ENCODE measurements at places on chromosomes 4 and X. TPM values are rescaled to one million over a fixed set of nuclear protein-coding genes. Genes with fewer than 3 reads are reported as not detected.

The SPANXA1 gene
- not detected for total RNA-seq

The CLCN4 gene
- total RNA-seq: 2.6 TPM

The CXorf51A gene
- total RNA-seq: not detected

DNA sequence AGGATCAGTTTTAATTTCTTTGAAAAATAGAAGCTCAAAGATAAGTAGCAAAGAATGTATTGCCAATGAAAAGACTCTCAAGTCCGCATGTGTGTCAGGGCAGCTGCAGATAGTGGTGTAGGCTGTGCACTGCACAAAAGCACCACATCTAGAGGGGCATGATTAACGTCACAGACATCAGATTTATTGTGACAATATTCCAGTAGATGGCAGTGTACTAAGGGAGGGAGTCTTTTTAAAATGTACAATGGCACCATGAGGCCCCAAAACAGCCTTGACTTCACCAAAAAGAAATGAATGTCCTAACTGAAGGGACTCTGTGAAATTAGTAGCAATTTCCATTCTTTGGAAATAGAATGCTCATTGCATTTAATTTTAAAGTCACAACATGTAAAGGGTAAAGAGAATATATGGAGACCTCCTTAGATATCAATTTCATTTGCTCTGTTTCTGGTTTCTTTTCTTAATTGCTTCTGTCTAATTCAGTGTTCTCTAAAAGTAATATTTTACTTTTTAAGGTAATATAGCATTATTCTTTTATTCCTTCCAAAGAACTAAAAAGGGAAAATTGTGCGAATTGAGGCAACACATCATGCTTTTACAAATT lies 98.4 kb downstream of the ZNF827 start:
- no peak overlapping the region for H3K4me3 ChIP-seq
- peak; percentile 45 for DNase-seq

GRCh38 chr4:98469771-98470170 lies 188.6 kb downstream of the TSPAN5 start:
- no peaks in the 10 kb centered on the region for H3K4me1 ChIP-seq
- H3K36me3 ChIP-seq: no peaks in the 10 kb centered on the region
- no peak for DNase-seq
- no peak overlapping the region for H3K4me3 ChIP-seq
- no peak overlapping the region for H3K27ac ChIP-seq

- H3K36me3 ChIP-seq: no peaks in the 10 kb centered on the region
- no peak overlapping the region for H3K4me3 ChIP-seq
- no peak overlapping the region for H3K27ac ChIP-seq
- no peaks in the 10 kb centered on the region for H3K27me3 ChIP-seq
- H3K4me1 ChIP-seq: no peaks in the 10 kb centered on the region
Observed at GRCh38 chrX:69396916-69397315, 107.2 kb upstream of the NALF2 start.

GRCh38 chr4:64068096-64068495 lies 341.2 kb downstream of the TECRL start:
- no peak overlapping the region for H3K27ac ChIP-seq
- no peak overlapping the region for H3K4me3 ChIP-seq
- H3K27me3 ChIP-seq: no peaks in the 10 kb centered on the region
- no peaks in the 10 kb centered on the region for H3K36me3 ChIP-seq
- H3K4me1 ChIP-seq: no peaks in the 10 kb centered on the region

- H3K27ac ChIP-seq: no peak overlapping the region
- DNase-seq: no peak
- H3K4me3 ChIP-seq: no peak overlapping the region
Observed at GRCh38 chr4:159134429-159134828, 31.6 kb downstream of the RAPGEF2 start.

DNA sequence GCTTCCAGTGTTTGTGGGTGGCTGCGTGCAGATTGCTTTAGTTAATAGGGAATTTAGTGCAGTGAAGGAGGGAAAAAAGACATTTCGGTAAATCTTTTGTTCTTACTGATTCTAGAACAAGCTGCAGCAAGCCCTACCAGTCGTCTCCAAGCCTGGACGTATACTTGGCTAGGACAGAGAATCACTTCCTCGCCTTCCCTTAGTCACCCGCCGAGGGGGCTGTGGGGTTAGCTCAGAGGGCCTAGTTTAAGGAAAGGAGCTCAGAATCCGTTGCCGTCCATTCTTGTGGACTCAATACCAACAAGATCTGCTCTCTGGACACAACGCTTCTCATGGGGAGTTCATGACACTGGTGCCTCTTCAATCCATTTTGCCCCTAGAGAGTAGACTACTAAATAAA lies 36.3 kb upstream of the FAT1 start:
- DNase-seq: no peak
- no peak overlapping the region for H3K27ac ChIP-seq
- peaks cover 70% of the 10 kb centered on the region for H3K4me1 ChIP-seq
- H3K4me3 ChIP-seq: no peak overlapping the region
- H3K27me3 ChIP-seq: no peaks in the 10 kb centered on the region

- H3K27me3 ChIP-seq: no peaks in the 10 kb centered on the region
- H3K4me3 ChIP-seq: no peak overlapping the region
- H3K36me3 ChIP-seq: no peaks in the 10 kb centered on the region
Observed at GRCh38 chr4:172982151-172982590, 186.4 kb upstream of the GALNT7 start.
